Left ventricle myocardium superior (tissue), 1 donor: ENCODE measurements at places on chromosomes 13 and 19. TPM values are rescaled to one million over a fixed set of nuclear protein-coding genes. Genes with fewer than 3 reads are reported as not detected.

RYR1 gene
- total RNA-seq = 1.1 TPM

TEKTIP1 gene
- 0.40 TPM for total RNA-seq

PRTN3 gene
- not detected for total RNA-seq

NCLN gene
- 27.8 TPM for total RNA-seq

EVI5L gene
- 23.5 TPM for total RNA-seq

SRRM5 gene
- 0.20 TPM for total RNA-seq

HCST gene
- total RNA-seq = 7.1 TPM

EID2 gene
- total RNA-seq = 9.9 TPM

PSG4 gene
- total RNA-seq = not detected

PRR36 gene
- 0.15 TPM for total RNA-seq

ELAVL3 gene
- total RNA-seq = 0.84 TPM

ACER1 gene
- not detected for total RNA-seq

SYT3 gene
- total RNA-seq = 0.15 TPM

ZNF99 gene
- 0.02 TPM for total RNA-seq

SLC25A41 gene
- 0.25 TPM for total RNA-seq

FFAR2 gene
- 0.27 TPM for total RNA-seq

SBK3 gene
- total RNA-seq = 16.6 TPM

CBY2 gene
- total RNA-seq = not detected

GRK1 gene
- 0.42 TPM for total RNA-seq

ZNF730 gene
- not detected for total RNA-seq

B3GNT8 gene
- 12.4 TPM for total RNA-seq

SUGP1 gene
- 46.0 TPM for total RNA-seq

SIGLEC8 gene
- 0.15 TPM for total RNA-seq

S1PR4 gene
- 1.0 TPM for total RNA-seq

LIPE gene
- 41.0 TPM for total RNA-seq

ZNF728 gene
- 6.4 TPM for total RNA-seq

DOCK6 gene
- total RNA-seq = 39.6 TPM

MZT1 gene
- 6.8 TPM for total RNA-seq

TEX26 gene
- total RNA-seq = not detected

TNNI3 gene
- total RNA-seq = 5,071 TPM

SHD gene
- total RNA-seq = not detected

OR7C1 gene
- total RNA-seq = not detected

PSG1 gene
- total RNA-seq = not detected

CGB5 gene
- total RNA-seq = not detected

UBE2M gene
- total RNA-seq = 144 TPM

MYO9B gene
- total RNA-seq = 38.1 TPM

SIGLECL1 gene
- not detected for total RNA-seq

KLC3 gene
- total RNA-seq = not detected

CYP2S1 gene
- 0.87 TPM for total RNA-seq

ZNF546 gene
- total RNA-seq = 6.9 TPM

CADM4 gene
- total RNA-seq = 10.5 TPM

C19orf85 gene
- not detected for total RNA-seq

ZNF626 gene
- 7.8 TPM for total RNA-seq

MEIS3 gene
- total RNA-seq = 3.4 TPM

THSD1 gene
- 5.0 TPM for total RNA-seq

PTGIR gene
- 3.0 TPM for total RNA-seq

ZNF493 gene
- total RNA-seq = 11.2 TPM

ERCC1 gene
- total RNA-seq = 150 TPM

TMEM221 gene
- total RNA-seq = not detected

RGS9BP gene
- total RNA-seq = 15.3 TPM

USHBP1 gene
- 9.3 TPM for total RNA-seq

ZNF723 gene
- not detected for total RNA-seq

RAB3A gene
- total RNA-seq = 35.5 TPM

DNAAF3 gene
- 0.87 TPM for total RNA-seq
